ENCODE measurements at places on chromosomes 3 and 15.

GRCh38 chr15:81295486-81296121 is 28.3 kb downstream of the STARD5 start:
- no peak for DNase-seq

- DNase-seq: no peak
Observed at GRCh38 chr3:13054341-13055285, 18.6 kb downstream of the IQSEC1 start.

DNA sequence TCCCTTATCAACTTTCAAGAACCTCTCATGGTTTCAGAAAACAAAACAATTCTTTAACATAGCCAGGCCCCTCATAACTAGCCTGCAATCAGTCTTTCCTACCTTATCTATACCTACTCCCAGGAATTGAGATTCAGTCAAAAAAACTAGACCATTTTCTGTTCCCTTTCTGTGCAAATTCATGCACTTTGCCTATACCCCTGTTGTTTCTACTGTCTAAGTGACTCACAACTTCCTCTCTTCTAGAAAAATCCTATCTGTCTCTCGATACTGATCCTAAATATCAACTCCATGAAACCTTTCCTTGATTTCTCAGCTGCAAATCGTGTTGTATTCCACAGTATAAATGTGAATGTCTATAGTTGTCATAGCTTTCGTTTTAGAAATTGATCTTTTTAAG is 10.9 kb upstream of the IL1RAP start:
- no peak for DNase-seq

DNA sequence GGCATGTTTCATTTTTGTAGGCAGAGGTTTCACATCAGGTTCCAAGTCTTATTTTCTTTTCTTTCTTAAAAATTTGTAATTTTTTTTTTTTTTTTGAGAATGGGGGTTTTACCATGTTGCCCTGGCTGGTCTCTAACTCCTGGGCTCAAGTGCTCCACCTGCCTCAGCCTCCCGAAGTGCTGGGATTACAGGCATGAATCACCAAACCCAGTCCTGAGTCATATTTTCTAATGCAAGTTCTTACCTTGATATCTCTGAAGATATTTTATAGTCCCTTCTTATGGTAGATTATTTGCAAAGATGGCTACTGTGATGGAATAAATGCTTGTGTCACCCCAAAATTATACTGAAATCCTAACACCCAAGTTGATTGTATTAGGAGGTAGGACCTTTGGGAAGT is 63.8 kb downstream of the SLC9A9 start:
- no peak for DNase-seq

- no peak for DNase-seq
Observed at GRCh38 chr3:36890261-36890660, 54.6 kb downstream of the TRANK1 start.

GRCh38 chr15:57732526-57733331 is 26.2 kb downstream of the POLR2M start:
- DNase-seq: peak; percentile 33

GRCh38 chr15:69288011-69288410 is 10.7 kb upstream of the PAQR5 start:
- DNase-seq: no peak

GRCh38 chr3:23697416-23697815 is 108.3 kb upstream of the UBE2E1 start:
- no peak for DNase-seq

DNA sequence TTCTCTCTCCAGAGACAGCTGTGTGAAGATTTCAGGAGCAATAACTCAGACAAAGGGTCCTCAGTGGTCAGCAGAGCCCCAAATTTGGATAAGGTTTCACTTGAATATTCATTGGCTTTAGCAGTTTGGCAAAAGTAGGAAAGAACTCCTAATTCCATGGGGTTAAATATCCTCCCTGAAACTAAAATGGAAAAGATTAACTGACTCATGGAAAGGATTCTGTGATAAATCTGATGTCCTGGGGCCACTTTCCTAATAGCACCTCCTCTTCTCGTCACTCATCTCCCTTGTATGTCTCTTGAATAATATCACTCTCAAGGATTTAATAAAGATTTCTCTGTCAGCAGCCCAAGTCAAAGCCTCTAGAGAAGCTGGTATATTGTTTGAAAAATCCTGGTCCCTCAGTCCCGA is 33.3 kb upstream of the TBC1D23 start:
- no peak for DNase-seq

DNA sequence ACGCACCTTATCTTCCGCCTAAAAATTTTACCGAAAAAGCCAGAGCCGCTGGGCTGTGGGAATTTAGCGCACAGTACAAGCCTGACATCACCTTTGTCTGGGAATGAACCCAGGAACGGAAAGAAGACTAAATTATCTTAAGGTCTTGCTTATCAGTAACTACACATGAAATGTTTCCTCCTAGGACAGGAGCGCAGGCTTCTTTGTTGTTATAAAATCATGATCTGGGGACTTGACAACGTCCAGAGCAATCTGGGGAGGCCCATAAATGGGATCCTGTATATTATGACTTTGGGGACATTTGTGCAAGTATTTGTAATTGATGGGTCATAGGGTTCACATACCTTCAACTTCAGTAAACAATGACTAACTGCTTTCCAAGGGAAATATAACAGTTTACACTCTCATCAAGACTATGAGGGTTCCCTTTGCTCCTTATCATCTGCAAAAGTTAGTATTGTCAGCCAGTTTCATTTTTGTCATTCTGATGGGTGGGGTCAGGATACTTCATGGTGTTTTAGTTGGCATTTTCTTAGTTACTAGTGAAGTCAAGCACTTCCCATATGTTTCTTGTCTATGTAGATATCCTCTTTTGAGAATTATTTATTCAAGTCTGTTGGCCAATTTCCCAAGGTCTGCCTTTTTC is 213.9 kb upstream of the PFN2 start:
- DNase-seq: no peak

DNA sequence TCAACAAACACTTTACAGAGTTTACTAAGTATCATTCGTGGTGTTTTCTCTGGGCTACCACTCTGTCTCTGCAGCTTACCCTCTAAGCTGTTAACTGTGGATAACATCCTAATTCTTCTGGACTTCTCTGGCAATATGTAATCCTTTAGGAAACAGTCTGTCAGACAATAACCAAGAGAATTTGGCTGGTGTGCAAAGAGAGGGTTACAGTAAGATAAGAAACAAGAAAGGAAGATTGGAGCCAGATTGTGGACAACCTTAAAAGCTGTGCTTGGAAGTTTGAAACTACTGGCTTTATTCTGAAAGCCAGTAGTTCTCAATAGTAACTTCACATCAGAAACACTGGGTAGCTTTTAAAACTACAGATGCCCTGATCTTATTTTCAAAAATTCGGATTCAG is 778 bp downstream of the ARL6 start:
- DNase-seq: no peak

- DNase-seq: no peak
Observed at GRCh38 chr3:123229145-123229544, 27.4 kb downstream of the SEC22A start.

- DNase-seq: no peak
Observed at GRCh38 chr15:89116404-89116803, 28.1 kb downstream of the ABHD2 start.

GRCh38 chr3:129626744-129627349 is 20.4 kb upstream of the PLXND1 start:
- peak; percentile 75 for DNase-seq

DNA sequence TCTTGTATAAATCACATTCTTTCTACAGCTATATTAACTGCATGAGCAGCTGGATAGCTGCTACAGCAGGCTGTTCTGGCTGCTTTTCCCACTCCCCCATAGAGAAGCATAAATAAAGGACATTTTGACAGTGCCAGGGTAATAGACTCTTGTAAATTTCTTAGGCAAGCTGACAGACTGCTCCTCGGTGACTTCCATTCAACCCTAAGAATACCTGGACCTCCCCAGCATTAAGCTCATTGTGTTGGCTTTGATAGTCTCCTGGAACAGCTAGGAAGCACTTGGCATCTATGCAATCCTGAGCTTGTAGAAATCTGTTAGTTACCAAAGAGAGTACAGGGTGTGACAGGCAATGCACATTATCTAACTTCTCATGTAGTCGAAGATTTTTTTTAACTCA is 475.4 kb downstream of the AGBL1 start:
- no peak for DNase-seq

- DNase-seq: no peak
Observed at GRCh38 chr3:158094235-158095110, 11.7 kb downstream of the SHOX2 start.

DNA sequence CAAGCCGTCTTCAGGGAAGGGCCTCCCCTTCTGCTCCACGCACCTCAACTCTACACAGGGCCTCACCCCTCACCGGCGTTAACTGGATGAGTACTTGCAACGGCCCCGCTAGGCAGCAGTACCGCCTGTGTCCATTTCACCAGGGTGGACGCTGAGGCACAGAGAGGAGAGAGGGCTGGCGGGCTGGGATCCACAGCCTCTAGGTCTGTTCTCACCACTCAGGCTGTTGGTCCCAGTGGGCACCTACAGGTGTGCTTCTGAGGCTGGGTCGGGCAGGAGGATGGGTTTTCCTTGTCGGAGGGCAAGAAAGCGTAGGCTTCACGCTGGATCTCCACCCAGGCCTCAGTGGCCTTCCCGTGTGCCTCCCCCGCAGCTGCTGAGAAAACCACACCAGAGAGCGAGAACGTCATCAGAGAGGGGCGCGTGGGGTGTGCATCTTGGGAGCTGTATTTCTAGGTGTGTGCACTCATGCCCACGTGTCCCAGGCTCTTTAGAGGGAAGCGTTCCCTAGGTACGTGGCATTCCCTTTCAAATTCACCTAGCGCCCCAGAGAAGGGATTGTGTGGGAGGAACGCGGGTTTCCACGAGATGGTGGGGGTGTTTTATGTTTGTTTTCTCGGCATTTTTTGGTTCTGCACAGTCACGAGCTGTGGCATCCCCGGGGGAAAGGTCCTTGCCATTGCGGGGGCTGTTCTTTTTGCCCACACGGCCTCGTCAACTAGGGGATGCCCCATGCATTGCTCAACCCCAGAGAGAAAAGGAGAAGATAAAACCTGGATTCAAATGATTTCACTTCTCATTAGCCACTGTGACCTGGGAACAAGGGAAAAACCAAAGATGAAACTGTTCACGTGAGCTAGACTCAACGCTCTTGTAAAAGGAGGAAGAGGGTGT is 67.7 kb downstream of the MGLL start:
- DNase-seq: peak; percentile 23

GRCh38 chr3:169573148-169573547 is 90.4 kb downstream of the MECOM start:
- no peak for DNase-seq

GRCh38 chr15:90989040-90989768 is 5.1 kb downstream of the PRC1 start:
- DNase-seq: no peak

DNA sequence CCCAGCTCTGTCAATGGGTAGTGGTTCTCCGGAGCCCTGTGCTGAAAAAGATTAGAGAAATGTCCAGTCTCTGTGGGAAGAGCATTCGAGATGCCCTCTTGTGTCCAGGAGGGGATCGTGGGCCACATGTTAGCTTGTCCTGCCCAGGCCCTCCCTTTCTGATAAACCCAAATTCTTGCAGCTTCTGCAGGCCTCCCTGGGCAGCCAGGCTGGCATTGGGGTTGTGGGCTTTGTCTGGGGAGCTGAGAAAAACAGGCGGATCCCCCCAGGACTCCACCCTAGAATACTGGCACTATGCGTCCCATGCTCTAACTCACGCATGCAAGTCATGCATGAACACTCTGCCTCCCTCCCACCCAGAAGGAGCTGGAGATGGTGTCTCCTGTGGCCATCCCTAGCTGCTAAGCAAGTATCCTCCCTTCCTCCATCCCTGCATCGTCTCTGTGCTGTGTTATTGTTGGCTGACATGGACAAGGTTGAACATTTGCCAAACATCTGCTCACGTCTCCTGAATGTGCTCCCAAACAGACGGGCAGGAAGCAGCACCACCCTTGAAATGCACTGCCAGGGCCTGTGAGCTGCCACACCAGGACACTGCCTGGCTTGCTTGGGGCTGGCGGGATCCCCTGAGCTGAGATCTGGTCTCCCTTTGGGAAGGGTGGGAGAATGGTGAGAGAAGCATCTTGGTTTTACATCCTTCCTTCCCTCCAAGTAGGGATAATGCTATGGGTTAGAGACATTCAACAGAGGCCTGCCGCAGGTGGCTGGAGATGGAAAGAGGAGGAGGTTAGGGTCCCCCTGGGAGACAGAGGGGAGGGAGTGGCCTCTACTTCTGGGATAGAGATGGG is 26.5 kb downstream of the CFAP161 start:
- DNase-seq: no peak

DNA sequence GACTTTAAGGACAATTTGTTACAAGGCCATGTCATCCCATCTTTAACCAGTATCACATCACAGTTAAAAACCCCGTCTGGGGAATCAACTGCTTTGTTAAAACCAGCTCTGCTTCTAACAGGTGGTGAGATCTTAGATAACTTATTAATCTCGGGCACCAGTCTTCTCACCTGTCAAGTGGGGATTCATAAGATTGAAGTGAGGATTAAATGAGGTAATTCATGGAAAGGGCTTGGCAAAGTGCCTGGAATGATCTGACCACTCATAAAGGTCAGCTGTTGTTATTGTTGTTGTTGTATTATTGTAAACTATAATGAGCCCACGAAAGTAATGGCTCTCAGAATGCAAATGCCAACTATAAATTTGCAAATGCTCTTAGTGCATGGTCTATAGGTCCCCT is 30.1 kb upstream of the SLC24A5 start:
- no peak for DNase-seq

DNA sequence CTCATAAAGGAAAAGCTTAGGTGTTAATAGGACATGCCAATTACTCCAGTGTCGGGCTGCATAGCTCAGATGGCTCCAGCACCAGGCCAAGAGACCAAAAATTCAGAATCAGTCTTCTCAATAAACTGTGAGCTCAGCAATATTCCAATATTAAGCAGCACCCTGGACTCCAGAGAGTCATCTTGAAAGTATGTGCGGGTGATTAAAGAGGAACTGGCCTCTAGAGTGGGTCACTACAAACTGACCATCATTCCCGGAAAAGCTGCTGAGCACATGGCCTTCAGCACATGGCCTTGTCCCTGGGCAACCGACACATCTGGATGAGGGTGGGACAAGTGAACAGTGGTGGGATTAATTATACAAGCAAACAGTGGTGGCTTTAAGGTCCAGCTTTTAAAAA is 59.0 kb downstream of the MAGI1 start:
- DNase-seq: no peak

GRCh38 chr3:146246526-146246925 is 4.4 kb downstream of the PLSCR4 start:
- no peak for DNase-seq

DNA sequence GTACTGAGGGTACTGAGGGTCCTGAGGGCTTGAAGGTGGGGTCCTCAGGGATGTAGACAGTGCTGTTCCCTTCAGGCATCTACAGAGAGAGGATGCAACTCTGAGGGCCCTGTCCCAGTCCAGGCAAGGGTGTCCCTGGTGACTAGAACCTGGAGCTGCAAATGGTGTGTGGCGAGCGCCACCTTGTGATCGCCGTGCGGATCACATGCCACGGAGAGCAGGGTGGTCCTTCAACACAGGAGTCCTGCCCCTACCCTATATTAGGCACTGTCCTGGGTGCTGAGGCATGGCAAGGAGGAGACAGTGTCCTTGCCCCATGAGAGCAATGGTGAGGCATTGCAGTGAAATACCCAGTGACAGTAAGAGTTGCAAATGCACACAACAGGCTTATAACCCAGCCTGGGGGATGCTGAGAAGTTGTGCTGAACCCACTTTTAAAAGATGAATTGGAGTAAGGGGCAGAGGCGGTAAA is 23.6 kb downstream of the RHCG start:
- no peak for DNase-seq

- no peak for DNase-seq
Observed at GRCh38 chr3:171156401-171157010, 130.0 kb upstream of the SLC2A2 start.

- no peak for DNase-seq
Observed at GRCh38 chr3:81790117-81790516, 28.7 kb upstream of the GBE1 start.

All from activated CD4-positive, alpha-beta T cell treated with anti-CD3 and anti-CD28 coated beads for 24 hours (primary cell).